Epithelial cell of proximal tubule (primary cell): ENCODE measurements at places on chromosomes 7 and 10. TPM values are rescaled to one million over a fixed set of nuclear protein-coding genes. Genes with fewer than 3 reads are reported as not detected.

CDH23 gene
- total RNA-seq: under 0.01 TPM in 1 of 2 replicates, not detected in the other

AEBP1 gene
- total RNA-seq: 37.3 and 78.4 TPM in 2 replicates

CYP3A7 gene
- total RNA-seq: 0.12 TPM in 1 of 2 replicates, not detected in the other

TSPAN12 gene
- total RNA-seq: 6.7 and 11.7 TPM in 2 replicates

CTAGE8 gene
- 9.5 TPM in 1 of 2 replicates, not detected in the other for total RNA-seq

PITX3 gene
- total RNA-seq: 0.65 and 2.7 TPM in 2 replicates

TACC2 gene
- 15.5 and 23.9 TPM in 2 replicates for total RNA-seq

HECW1 gene
- total RNA-seq: not detected in 2 replicates

PANK1 gene
- 5.8 and 7.8 TPM in 2 replicates for total RNA-seq

RASA4B gene
- total RNA-seq: 1.4 and 2.3 TPM in 2 replicates

PNLIPRP1 gene
- total RNA-seq: not detected in 2 replicates

NACAD gene
- total RNA-seq: 3.9 and 7.9 TPM in 2 replicates

SPDYE5 gene
- total RNA-seq: not detected in 2 replicates

ITIH2 gene
- total RNA-seq: not detected in 2 replicates

GNAT3 gene
- total RNA-seq: not detected in 2 replicates

RBP4 gene
- total RNA-seq: 2.4 and 2.7 TPM in 2 replicates

TRIM74 gene
- total RNA-seq: not detected in 2 replicates
